ENCODE measurements at places on chromosomes 3 and 15.

GRCh38 chr15:85726454-85726853, 68.3 kb downstream of the KLHL25 start:
- DNase-seq, result no peak

DNA sequence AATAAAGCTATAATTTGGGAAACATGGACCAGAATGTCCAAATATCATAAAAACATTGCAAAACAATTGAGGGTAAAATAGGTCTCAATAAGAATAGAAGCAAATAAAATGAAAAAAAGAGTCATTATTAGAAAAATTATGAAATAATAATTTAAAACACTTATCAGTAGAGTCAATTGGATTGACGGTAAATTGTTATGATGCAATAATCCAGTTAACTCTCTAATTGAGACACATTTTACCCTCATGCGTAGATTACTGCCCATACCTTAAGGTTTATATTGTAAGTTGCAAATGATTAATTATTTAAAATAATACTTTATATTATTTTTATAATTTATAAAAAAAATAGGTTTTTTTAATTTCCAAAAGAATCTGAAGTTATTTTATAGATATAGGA, 73.4 kb upstream of the POU1F1 start:
- DNase-seq, result no peak

DNA sequence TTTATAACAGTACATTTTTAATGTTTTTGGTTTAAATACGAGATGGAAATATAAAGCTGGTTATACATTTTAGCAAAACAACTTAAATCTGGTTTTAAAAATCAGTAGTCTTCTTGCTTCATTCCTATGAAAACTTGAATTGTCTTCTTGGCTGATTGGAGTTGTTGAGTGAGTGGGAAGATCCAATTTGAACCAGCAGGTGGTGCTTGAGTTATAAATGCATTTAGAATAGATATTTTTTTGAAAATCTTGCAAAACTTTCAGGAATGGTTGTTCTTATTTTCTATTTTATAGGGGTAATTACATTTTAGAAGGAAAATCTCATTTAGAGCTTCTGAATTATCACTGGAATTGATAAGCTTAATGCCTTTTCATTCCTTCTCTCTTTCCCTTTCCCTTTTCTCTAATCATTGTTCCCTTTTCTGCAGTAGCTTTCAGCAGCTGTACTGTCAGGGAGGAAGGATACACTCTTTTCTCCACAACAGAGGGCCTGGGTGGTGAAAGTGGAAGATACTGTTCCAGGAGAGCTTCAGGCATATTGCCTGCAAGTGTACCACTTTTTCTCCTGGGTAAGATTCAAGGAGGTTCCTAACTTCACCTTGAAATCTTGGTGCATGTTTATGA, 335.6 kb downstream of the NLGN1 start:
- DNase-seq, result no peak

- no peak for DNase-seq
Observed at GRCh38 chr3:195570344-195570743, 13.4 kb downstream of the APOD start.

DNA sequence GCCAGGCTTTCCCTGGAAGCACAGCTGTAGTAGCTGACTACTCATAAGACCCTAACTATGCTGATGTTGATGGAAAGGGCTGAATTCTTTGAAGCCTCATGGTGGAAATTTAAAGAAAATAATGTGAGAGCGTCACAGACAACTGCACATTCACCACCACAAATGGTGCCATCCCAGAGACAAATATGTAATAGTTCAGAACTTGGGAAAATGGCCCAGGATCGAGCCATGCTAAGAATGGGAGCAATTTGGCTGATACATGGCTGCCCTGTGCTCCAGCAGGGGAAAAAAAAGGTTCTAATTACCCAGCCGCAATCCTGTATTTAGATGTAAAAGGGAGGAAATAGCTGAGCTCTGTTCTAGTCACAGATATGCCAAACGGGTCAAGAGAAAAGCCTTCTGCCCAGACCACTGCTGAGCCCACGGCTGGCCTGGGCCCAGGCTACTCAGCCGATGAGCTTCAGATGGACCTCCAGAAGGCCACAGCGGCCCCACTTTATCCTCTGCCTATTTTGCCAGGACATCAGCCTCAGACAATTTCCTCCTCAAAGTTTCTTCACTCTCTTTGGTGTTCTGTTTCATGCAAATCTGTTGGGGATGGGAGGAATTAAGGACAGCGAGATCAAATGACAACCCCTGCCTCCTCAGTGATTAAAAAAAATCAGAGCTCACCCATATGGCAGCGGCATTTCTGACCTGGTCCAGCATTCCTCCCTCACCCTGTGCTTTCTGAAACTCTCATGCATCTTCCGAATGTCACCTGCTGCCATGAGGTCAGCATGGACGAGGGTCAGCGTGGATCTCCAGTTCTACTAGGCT, 54.5 kb upstream of the MEX3B start:
- no peak for DNase-seq

DNA sequence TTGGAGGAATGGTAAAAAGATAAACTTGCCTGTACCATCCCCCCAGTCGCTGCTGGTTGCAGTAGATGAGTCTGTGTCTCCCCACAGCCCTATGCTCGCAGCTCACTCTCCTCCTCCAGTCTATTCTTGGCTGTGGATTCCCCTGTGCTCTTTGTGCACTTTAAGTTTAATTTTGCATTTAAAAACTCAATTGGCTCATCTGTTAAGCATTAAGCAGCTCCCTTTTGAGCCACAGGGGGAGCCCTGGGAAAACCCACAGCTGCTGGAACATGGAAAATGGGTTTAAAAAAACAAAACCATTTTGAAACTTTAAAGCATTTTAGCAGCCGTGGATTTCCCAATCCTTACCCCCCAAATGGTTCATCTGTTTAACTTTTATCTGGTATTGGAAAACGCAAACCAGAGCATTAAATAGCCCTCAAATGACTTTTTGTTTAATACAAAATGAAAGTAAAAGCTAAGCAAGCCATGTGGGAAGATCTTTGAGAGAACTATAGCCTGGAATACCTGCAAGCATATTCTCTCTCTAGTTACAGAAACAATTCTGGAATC, 536.9 kb downstream of the ZIC1 start:
- no peak for DNase-seq

Measured in activated T-helper 1 cell treated with anti-CD3 and anti-CD28 coated beads, Interleukin-12 subunit alpha, Interleukin-12 subunit beta, Interleukin-2, Interleukin-4 antibody, amounts not matched to agents 30 ng/mL and 10 ng/mL and 1 ng/mL, durations not matched to agents 14 hours and 24 hours and 36 hours (primary cell).